Stimulated activated CD8-positive, alpha-beta memory T cell treated with anti-CD3 and anti-CD28 coated beads, Interleukin-12 subunit alpha, Interleukin-12 subunit beta, amount 100 ng/mL, for 1 hour (primary cell): ENCODE measurements at places on chromosomes 7 and 10.

- DNase-seq = no peak
Observed at GRCh38 chr7:150879345-150879744, 27.0 kb downstream of the AOC1 start.

- DNase-seq = no peak
Observed at GRCh38 chr7:127629268-127629854, 11.4 kb upstream of the PAX4 start.

GRCh38 chr10:104574427-104574826 lies 66.7 kb upstream of the SORCS3 start:
- DNase-seq = no peak

GRCh38 chr10:127563718-127564553 lies 14.8 kb downstream of the NPS start:
- DNase-seq = peak; percentile 4

DNA sequence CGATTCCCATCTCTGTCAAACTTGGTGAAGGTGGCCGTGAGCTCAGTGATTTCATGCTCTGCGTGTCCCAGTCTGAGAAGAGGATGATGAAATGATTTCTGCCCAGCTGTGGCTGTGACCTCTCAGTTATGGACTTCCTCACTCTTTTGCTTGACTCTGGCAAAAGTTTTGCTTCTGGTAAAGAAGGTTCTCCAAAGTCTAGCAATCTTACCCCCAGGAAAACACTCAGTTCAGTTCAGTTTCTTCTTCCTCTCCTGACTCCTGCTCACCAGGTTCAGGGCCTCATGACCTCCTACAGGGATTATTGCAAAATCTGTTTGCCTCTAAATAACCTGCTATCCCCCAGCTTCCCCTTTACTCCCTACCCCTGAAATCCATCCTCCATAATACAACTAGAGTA lies 4.9 kb upstream of the BLOC1S2 start:
- DNase-seq = no peak

GRCh38 chr7:70618020-70618551 lies 513.9 kb upstream of the GALNT17 start:
- no peak for DNase-seq

- DNase-seq = no peak
Observed at GRCh38 chr10:116947841-116948529, 57.0 kb downstream of the SHTN1 start.

DNA sequence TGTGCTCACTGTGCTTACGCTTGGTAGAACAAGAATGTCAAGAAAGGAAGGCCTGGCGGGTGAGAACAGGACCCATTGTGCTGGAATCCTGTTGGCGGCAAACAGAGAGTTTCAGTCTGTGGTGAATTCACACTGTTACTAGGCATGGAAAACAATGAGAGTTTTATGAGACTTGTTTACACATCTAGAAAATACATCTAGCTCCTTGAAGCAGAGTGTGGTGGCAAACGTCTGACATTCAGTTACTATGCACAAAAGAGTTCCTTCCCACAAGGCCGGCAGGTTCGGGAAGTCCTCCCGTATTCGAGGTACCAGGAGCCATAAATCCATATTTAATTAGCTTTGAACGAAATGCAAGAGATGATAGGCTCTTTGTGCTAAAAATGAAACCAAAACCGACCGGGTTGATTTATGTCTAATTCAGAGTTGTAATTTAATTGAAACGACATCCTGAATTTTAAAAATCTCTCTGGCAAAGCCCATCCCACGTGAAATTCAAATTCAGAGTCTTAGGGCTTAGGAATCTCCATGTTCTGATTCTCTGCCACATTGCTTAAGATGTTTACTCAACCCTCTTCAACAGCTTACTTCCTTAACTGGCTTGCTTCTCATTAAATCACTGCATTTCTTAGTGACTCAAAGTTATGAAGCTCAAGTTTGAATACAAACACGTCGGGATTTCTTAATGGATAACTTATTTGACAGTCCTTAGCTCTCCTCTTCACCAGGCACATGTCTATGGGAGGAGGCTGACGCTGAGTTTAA lies 299.9 kb upstream of the PITRM1 start:
- no peak for DNase-seq

- no peak for DNase-seq
Observed at GRCh38 chr7:26658389-26659084, 205.9 kb downstream of the SKAP2 start.

DNA sequence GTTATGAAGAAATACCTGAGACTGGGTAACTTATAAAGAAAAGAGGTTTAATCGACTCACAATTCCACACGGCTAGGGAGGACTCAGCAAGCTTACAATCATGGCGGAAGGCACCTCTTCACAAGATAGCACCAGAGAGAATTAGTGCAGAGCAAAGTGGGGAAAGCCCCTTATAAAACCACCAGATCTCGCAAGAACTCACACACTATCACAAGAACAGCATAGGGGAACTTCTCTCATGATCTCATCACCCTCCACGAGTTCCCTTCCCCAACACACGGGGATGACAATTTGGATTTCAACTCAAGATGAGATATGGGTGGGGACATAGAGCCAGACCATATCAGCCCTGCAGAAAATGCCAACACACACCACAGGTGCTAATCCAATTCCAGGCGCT lies 218.7 kb downstream of the PARD3 start:
- no peak for DNase-seq

DNA sequence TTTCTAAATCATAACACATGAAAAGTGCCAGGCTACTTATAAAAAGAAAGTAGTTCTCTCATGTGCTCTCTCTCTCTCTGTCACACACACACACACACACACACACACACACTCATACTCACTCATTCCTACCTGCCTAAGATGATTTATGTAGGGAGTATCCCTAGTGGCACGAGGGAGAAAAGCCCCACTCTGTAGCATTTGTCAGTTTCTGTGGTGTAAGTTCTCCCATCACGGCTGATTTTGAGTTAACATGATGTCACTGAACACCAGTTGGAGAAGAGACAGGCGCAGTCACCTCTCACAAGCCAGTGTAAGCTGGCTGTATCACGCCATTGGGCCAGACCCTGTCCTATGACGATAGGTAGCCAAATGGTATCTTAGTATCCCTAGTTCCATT lies 395.4 kb downstream of the SFMBT2 start:
- DNase-seq = no peak

DNA sequence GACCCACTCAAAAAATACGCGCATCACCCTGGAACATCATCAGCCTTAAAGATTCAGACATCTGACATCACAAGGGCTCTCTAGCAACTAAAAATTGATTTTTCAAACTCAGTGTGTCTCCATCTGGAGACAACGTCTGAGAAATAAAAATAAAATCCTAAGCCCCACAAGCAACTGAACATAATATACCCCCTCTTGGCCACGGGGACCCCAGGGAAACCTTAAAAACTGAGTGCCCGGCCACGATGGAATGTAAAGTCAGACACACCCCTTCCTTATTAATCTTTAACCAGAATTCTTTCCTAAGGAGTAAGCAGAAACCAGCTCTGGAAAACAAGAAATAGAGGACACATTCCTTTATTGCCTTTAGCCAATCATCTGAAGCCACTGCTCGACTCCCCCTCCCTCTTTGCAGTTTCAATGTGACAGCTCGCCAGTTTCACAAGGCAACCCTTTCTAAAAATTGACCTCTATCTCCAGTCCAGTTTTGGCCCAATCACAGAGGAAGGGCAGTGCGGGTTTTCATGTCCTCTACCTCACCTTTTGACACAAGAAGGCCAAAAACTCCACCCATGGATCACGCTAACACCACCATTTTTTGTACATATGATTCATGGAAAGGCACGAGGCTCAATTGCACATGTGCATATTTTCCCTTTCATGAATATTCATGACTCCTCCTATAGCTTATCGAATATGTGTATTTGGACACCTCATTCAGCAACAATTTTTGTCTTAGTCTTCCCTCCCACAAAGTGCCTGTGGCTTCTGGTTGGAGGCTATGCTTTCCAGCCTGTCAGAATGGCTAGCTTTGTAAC lies 24.2 kb downstream of the IFIT3 start:
- DNase-seq = no peak

DNA sequence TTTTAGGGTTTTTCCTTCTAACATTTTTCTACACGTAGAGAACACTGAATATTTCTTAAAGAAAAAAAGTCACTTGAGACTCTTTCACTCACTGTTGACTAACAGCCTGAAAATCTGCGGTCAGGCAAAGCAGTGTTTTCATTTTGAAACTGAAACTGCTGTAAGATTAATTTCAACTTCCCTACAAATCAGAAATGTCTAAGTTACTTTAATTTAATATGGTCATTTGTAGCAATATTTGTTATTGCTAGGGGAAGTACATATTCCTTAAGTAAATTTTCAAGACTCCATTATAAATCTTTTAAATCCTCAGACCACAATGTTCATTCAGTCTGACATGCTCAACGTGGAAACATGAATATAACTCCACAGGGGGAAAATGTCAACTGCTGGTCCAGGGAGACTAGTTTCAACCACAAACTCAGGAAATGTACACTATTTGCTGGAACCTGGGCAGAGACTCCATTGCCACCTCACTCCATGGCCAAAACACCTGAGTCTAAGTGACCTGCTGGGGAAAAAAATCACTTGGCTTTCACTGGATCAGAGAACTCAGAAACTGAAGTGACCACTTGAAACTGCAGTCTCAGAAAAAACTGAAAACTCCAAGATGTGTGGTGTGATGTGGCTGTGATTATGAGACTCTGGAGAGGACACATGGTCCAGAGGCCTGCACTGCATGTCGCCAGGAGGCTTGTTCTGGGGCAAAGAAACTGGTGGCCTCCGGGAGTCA lies 161.2 kb downstream of the TAX1BP1 start:
- no peak for DNase-seq

- no peak for DNase-seq
Observed at GRCh38 chr10:30510184-30510931, 76.4 kb downstream of the MAP3K8 start.

DNA sequence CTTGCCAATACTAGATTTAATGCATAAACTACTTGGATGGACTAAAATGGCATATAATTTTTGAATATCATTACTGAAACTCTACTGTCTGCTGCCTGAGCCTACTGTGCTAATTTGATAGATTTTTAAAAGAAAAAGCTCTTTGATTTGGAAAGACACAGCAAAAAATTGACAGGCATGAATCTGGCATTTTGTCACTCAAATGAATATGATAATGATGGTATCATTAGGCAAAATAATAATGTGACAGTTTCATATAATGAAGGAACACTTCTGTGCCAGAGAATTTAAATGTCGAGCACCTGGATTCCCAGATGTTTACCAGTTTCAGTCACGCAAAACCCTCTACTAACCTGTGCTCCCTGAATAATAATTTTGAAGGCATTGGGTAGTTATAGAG lies 60.0 kb upstream of the SLC13A1 start:
- no peak for DNase-seq

GRCh38 chr10:34002896-34003295 lies 668.4 kb upstream of the NRP1 start:
- DNase-seq = no peak

GRCh38 chr7:51007551-51008505 lies 225.1 kb upstream of the GRB10 start:
- no peak for DNase-seq

DNA sequence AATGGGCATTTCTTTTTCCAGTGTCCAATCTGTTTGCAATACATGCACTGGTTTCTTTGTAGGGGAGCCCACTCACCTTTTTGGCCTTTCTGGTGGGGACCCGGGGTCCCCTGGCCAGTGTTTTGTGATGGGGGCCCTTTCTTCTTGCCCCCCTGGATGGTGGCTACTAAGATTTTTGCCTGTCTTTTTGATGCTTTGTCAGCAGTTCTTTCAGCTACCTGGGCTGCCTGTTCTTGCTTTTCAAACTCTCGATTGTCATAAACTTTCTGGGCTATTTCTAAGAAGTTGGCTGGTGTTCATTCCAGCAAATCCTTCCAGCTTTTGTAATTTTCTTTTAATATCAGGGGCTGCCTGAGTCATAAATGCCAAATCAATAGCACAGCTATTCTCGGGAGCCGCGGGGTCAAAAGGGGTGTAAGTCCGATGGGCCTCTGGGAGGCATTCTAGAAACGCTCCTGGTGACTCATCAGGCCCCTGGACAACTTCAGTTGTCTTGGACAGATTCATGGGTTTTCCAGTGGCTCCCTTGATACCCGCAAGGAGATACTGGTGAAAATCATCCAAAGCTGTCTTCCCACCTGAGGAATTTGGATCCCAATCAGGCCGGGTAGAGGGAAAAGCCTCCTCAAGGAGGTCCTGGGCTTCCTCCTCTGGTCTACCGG lies 79.0 kb downstream of the PRR15 start:
- DNase-seq = no peak

- DNase-seq = no peak
Observed at GRCh38 chr7:77799078-77799964, 748 bp downstream of the PHTF2 start.

DNA sequence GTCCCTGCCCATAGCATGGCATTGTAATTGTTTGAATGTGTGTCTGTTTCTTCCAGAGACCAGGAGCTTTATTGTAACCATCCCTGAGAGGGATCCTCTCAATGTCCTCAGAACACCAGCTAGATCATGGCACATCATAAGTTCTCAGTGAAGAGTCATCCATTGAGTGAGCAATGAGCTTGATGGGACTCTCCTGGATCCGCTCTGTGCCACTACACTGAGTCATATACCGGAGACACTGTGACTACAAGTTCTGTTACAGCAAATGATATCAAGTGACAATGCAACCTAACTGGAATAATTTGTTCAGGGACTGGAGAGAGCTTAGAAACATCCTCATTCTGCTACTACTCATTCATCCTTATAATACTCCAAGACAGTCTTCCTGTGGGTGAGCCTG lies 25.1 kb downstream of the MRPS24 start:
- DNase-seq = no peak

- no peak for DNase-seq
Observed at GRCh38 chr10:129847741-129848483, 116.2 kb downstream of the EBF3 start.

GRCh38 chr10:124646483-124647352 lies 97.5 kb downstream of the FAM53B start:
- DNase-seq = no peak

DNA sequence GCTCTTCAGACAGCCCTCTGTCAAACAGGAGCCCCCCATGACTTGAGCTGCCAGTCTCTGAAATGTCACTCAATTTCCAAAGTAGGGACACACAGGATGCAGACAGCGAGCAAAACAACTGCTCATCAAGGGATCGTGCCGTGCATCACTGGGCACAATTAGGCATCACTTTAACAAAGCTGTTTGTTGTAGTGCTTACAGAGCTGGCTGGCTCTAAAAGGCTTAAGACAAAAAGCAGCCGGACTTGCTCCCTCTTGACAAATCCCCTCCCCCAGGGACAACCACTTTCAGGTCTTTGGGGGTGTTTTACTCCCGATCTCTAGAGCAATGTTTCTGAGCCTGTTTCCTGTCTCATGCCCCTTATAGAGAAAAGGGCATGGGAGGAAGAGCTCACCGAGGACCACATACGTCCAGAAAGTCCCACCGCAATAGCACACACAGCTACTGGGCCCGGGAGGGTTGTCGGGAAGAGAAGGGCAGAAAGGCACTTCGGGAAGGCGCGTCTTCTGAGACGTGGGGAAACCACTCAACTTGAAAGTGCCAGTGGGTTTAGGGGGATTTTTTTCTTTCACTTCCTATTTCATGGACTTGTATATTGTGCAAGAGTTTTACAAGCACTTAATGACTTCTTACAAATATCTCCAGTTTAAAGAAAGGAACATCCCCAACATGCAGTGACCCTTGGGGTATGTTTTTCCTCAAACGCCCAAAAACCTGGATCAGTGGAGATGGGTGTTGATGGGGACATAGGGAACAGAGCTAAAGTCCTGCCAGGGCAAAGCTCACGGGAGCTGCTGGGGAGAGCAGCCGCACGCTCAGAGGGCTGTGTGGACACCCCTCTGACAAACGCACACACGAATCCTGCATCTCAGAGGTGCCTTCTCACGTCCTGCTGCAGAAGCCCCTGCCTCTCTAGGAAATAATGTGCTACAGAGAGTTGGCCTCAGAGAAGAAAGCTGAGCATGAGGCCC lies 27.1 kb downstream of the LRRC20 start:
- no peak for DNase-seq

GRCh38 chr10:79483948-79484347 lies 28.4 kb upstream of the EIF5AL1 start:
- no peak for DNase-seq
